ENCODE measurements at places on chromosomes 13 and 19.
A peak's percentile ranks its signal among the peaks of the same experiment; 100 is the strongest.

- no peak for DNase-seq
Observed at GRCh38 chr19:35059006-35059798, 17.7 kb downstream of the HPN start.

DNA sequence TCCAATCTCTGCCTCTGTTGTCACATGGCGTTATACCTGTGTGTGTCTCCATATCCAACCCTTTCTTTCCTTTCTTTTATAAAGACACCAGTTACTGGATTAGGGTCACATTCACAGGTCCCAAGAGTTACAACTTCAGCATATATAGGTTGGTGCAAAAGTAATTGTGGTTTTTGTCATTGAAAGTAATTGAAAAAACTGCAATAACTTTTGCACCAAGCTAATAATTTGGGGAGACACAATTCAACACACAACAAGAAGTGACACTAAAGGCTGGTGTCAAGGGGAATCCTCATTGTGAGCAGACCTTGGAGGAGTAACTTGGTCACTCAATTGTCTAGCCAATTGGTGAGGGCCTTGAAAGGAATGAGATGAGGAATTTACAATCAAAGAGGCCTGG, 1366.1 kb downstream of the PCDH9 start:
- DNase-seq, result no peak

DNA sequence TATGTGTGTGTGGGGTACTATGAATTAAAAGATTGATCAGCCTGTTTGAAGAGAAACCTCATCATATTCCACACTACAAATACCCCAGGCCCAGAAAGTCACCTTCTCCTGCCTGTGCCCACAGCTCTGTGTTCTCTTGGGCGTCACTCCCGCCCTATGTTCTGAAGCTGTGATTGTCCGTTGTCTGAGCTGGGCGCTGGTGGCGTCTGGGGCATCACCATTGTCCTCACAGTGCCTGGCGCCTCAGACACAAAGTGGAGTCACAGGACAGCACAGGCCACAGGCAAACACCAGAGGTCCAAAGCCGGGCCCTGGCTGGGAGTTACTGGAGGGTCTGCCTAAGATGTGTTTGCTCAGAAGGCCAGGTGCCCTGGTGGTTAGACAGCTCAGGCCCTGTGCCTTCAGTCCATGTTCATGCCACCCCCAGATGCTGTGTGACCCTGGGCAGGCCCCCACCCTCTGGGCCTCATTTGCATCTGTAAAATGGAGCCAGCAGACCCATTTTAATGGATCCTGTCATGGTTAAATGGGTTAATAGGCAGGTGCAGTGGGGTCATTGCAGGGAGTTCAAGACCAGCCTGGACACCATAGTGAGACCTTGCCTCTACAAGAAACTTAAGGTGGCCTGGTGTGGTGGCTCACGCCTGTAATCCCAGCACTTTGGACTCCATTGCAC, 34.5 kb downstream of the DNM2 start:
- no peak for DNase-seq

GRCh38 chr19:47187797-47188196, 43.2 kb downstream of the BBC3 start:
- DNase-seq, result no peak

DNA sequence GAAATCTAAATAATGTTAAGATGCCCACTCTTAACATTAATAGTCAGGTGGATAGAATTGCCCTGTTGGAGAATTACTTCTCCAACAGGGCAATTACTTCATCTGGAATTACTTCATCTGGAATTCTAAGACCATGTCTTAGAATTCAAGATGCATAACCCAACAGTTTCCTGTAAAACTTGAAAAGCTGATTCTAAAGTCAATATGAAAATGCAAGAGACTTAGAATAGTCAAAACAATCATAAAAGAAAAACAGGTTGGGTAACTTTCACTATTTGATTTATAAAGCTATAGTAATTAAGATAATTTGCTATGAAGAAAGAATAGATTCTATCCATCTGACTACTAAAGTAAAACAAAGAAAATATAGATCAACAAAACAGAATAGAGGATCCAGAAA, 75.2 kb downstream of the ABCC4 start:
- DNase-seq, result no peak

DNA sequence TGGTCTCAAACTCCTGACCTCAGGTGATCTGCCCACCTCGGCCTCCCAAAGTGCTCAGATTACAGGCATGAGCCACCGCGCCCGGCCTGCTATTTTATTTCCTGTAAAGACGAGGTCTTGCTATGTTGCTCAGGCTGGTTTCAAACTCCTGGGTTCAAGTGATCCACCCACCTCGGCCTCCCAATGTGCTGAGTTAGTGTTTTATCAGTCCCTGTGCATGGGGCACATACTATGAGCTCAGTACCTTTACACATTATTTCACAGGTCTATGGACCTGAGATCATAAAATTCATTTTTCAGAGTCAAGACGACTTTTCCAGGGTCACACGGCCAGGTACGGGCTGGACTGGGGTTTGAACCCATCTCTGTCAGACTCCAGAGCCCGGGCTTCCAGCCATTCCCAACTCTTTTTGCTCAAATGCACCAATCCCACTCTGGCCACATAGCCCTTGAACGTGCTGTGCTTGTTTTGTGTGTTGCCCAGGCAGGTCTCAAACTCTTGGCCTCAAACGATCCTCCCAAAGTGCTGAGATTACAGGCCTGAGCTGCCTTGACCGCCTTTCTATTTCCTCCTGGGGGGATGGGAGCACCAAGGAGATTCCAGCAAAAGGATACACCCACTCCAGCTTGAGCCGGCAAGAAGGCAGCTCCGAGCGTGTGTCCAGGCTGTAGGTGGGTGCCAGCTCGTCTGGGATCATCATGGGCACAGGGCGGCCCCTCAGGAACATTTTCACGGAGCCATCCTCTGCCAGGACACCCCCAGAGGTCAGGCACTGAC, 1.1 kb downstream of the EML2 start:
- DNase-seq, result no peak

DNA sequence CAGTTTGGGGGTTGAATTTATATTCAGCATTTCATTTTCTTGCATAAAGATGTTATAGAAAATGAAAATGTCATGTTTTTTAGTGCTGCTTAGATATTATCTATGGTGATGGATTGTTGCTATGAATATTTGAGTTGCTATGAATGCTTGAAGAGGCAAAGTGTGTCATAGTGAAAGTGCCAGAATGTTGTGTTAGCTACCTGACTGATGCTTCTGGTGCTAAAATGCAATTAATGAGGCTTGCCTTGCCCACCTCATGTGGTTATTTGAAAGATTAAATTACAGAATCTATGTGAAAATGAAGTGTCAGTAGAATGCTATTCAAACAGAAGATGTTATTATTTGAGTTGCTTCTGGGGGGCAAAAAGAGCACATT, 62.7 kb upstream of the MYCBP2 start:
- no peak for DNase-seq

DNA sequence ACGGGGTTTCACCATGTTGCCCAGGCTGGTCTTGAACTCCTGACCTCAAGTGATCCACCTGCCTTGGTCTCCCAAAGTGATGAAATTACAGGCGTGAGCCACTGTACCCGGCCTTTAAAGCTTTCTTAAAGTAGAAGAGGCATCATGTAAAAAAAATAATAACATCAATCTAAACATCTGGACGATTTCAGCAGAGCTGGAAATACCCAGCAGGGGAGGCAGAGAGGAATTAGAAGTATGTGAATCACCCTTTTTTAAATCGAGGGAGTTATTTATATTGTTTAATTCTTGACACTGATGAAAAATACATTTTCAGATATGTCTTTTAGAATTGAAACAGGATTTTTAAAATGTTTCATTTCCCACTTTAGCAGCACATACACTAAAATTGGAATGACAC, 37.4 kb upstream of the MTIF3 start:
- no peak for DNase-seq

DNA sequence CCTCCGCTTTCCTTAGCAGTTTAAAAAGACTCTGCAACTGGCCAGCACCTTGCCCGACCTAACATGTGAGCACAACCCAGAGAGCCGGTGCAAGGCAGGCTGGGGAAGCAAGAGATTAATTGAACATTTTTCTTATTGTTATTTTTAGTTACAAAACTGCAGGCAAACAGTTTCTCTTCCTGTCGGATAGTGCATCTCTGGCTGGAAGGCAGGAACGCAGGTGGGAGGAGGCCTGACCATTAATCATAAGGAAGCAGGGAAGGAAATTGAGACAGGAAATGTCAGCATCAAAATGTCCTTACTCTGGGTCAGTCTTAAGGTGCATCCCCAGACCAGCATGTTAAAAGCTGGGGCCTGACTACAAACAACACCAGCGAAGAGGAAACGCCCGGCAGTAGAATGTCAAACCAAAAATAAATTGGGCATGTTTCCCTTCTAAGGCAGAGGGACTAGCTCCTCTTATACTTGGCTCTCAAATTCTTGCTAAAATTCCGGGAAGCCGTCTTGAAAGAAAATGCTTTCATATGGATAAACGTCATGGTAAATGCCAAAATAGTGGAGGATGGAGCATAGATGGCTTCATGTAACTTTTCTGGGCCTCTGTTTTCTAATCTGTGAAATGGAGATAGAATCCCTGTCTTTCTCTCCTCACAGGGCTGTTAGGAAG, 226.8 kb downstream of the RAP2A start:
- peak; percentile 21 for DNase-seq

- no peak for DNase-seq
Observed at GRCh38 chr13:53368948-53369347, 340.3 kb downstream of the OLFM4 start.

GRCh38 chr13:36343766-36344165, 2.4 kb downstream of the SPART start:
- DNase-seq, result no peak

DNA sequence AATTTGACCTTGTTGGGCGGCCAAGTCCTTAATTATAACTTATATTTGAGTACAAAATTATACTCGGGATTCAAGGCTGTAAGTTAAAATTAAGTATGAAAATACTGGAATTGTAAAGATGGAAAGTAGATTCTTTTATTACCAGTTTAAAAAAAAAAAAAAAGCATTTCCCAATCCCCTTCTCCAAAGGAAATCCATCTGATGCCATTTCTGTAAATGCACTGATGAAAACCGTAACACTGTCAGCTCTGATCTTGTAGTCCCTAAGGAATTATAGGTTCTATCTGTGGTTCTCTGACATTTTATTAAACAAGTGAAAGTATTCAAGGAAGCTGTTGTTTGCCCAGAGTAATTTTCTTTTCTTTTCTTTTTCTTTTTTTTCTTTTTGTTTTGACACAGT, 41.6 kb upstream of the HNRNPA1L2 start:
- no peak for DNase-seq

DNA sequence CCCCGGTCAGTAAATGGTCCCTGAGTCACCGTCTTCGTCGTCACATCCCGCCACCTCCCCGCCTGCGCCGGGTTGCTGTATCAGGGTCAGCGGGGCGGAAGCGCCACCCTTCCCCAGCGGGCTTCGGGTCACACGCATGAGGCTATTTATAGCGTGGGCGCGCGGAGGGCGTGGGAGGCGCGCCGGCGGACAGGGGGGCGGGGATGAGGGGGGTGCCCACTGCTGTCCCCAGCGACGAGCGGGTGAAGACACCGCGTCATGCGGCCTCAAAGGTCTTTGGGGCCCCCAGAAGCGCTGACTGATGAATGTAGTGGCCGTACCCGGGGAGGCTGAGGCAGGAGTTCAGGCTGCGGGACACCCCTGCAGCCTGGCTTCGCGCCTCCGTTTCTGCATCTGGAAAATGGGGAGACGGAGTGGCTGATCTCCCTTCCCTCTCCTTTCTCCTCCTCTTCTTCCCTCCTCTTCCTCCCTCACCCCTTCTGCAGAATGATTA, 7.9 kb downstream of the UNC13A start:
- peak; percentile 89 for DNase-seq

DNA sequence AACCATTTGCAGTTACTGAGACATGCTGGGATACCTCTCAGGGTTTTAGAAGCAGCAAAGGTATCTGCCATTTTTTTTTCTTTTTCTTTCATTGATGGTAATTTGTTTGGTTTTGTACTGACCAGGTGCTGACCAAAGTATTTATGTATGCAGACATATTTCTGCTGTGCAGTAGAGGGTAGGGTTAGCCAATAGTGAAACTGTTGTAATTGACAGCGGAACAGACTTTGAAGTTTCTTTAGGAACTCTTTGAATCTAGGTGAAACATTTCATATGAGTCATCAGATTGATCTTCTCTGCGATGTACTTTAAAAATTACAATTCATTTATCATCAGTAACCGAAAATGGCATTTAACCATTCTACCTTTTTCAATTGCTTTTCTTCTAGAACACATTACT, 63.0 kb downstream of the ITGBL1 start:
- no peak for DNase-seq

DNA sequence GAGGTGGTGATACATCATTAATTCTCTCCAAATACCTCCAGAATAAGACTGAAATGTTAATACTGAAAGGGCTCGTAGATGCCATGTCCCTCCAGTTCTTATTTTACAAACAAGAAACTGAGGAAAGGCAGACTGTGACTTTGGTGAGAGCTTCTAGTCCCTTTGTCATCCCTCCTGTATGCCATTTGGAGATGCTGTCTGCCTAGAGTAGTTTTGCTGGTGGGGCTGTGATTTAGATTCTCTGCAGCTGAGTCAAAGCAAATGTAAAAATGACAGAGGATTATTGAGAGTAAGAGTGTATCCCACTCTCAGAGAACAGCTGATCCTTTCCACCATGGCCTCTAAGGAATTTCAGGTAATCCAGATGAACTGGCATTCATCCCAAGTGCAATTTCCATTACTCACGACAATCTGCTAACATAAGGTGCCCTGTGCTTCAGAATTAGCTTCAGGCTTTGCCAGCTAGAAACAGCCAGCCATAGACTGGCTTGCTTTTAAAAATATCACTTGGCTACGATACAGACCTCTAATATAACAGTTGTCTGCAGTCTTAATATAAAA, 16.8 kb downstream of the PABPC3 start:
- no peak for DNase-seq

GRCh38 chr19:49593233-49594113, 2.5 kb downstream of the PRR12 start:
- DNase-seq, result peak; percentile 96

GRCh38 chr13:50292081-50292480, 276.8 kb downstream of the KCNRG start:
- DNase-seq, result no peak

- no peak for DNase-seq
Observed at GRCh38 chr13:95497381-95497807, 55.1 kb upstream of the CLDN10 start.

Measured in left cardiac atrium (tissue), 4 donors.